NCI-H187 (cell line): ENCODE measurements at places on chromosomes 7 and 10.

GRCh38 chr7:24346716-24347115, 62.7 kb downstream of the NPY start:
- no peak for DNase-seq

GRCh38 chr10:76778914-76779795, 858.5 kb downstream of the KCNMA1 start:
- DNase-seq: no peak

DNA sequence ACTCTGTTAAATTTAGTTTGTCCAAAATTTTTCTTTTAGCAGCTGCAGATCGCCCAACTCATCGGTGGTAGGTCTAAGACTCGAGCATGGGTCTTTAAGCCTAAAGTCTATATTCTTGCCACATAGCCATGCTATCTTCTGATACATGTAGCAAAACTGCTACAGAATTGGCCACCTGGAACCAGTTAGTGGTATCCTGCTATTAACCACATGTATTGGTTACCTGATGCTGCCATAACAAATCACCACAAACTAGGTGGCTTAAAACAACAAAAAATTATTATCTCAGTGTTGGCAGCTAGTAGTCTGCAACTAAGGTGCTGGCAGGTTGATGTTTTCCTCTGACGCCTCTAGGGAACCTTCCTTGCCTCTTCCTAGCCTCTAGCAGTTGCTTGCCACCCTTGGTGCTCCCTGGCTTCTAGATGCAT, 96.7 kb upstream of the PIK3CG start:
- no peak for DNase-seq

DNA sequence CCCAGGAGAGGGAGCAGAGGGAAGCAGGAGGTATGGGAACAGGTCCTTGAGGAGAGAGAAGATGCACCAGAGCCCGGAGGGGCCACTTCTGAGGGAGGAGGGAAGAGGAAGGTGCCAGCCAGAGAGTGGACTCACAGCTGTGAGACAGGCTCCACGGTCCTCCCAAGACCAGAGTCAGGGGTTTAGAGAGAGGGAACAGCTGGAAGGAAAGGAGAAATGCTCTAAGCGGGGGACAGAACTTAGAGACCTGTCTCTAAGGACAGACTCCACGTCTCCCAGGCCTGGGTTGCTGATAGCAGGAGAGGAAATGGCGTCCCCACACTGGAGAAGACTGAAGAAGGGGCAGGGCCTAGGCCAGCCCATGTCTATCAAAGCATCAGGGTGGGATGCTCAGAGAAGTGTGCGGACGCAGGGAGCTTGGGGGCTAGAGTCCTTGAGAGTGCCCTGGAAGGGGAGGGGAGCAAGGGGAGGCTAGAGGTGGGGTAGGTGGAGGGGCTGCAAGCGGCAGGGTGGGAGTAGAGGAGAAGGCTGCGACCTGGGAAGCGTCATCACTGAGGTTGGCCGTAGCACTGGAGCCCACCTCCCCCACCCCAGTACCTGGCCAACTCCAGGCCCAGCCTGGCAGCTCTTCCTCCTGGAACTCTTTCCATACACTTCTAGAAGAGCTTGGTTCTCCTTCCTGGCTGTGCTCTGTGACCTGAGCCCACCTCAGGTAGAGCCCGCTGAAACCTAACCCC, 25.6 kb upstream of the GRID1 start:
- DNase-seq: no peak

DNA sequence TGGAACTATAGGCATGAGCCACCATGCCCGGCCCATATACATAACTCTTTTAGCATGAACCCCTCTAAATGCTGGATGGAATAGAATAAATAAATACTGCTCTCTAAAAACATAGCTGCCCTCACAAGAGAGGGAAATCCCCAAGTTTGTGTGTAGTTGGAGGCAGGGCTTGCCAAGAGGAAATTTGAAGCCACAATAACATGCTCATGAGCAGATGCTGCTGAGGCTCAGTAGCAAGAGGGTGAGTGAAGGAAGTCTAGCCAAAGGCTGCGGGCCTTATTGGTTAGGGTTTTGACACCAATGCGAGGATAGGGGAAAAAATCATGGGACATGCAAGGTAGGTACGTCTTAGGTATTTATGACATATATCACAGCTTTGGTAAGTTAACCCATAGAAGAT, 17.3 kb downstream of the TPK1 start:
- no peak for DNase-seq

GRCh38 chr7:28729281-28729680, 228.8 kb downstream of the TRIL start:
- DNase-seq: no peak

DNA sequence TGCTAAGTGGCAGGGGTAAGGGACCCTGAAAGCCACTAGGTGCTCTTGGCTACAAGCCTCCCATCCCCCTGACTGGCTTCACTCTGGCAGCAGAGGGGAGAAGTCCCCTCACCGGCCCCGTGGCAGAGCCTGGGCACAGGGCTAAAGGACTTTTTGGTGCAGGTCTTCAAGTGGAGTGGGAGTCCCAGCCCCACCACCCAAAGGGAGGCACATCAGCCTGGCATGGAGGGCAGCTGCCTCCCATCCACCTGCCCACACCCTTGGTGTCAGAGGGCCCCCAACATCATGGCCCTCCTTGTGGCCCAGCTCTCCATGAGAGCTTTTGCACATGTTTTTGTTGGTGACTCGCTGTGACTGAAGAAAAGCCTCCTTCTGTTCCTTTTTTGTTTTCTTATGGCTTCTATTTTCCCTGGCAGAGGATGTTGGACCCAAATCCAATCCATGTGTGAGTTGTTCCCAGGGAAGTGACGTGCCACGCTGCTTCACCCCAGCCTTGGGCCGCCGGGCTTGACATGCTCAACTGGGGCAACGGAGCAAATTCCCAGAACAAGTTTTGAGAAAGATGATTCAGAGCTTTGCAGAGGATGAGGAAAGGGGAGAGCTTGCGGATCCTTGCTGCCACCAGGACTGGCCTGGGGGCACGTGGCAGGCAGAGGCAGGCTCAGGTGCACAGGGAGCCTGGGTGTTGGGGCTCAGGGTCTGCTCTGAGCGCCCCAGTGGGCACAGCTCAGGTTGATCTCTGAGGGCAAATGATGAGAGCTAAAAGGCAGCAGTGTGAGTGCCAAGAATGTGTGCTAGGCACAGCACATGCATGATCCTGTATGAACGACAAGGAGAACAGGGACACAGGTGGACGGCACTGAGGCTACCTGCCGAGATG, 1.9 kb upstream of the AEBP1 start:
- DNase-seq: no peak

DNA sequence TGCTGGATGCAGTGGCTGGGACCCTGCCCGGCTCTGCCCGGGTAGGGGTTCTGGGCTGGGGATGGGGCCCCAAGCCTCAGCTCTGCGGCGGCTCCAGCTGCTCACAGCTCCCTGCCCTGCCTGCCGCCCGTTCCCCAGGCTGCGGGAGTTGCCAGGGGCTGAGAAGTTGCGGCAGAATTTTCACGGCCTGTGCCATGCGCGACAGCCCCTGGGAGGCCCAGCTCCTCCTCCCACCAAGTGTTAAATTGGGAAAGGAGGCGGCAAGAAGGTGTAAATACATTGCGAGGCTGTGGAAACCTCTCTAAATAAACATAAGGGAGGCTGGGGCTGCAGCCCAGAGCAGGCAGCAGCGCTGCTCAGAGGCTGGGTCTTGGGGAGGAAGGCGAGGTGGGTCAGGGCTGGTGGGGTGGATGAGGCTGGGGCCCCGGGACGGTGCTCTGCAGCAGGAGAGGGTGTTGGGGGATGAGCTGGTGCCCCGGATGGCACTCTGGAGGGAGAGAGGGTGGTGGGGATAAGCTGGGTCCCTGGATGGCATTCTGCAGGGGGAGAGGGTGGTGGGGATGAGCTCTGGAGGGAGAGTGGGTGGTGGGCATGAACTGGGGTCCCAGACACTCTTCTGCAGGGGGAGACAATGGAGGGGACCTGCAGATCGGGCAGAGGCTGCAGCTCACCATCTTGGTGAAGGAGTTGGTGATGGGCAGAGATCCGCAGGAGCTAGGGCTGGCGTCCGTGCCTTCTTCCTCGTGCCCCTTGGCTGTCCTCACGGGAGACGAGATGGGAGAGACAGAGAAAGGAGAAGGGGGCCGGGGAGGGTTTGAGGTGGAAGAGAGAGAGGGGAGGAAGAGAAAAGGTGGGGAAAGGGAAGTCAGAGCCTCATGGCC, 85.5 kb upstream of the GNA12 start:
- DNase-seq: no peak

DNA sequence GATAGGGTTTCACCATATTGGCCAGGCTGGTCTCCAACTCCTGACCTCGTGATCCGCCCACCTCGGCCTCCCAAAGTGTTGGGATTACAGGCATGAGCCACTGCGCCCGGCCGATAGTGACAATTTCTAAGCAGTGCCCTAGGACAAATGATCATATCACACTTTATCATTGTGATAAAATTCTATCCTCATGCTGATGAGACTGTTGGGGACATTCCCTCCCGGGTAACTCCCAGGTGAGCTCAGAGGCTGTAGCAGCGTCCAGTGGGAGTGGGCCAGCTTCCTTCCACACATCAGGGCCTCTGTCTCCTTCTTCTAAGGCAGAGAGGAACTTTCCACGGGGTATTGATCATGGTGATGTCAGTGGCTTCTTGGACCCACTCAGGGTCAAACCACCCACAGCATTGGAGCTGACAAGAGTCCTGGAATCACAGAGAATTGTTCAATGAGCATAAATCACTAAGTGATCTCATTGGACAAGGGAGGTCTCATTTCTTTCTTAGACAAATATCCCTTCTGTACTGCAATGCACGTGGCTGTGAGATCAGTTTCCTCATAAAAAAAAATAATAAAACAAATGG, 256.1 kb downstream of the KLF6 start:
- DNase-seq: no peak

- no peak for DNase-seq
These were observed 216.3 kb downstream of the ADARB2 start for GRCh38 chr10:1520909-1521565.

DNA sequence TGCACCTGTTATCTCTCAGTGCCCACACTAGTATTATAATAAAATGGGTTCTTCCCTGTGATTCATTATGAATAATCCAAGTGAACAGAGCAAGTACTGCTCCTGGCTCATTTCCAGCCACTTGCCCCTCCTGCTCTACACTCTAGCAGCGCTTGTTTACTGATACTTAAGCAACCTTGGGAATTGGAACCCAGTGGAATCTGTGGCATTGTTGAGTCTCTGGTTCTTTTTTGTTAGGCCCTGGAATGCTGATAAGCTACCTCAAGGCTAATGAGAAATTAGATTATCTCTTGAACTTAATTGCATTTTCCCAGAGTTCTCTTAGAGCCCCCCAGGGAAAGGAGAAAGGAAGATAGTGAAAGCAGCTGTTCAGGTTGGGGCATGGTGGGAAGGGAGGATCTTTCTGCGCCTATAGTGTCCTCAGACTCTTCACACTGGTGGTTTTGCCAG, 34.0 kb downstream of the PRKAR2B start:
- peak; percentile 19 for DNase-seq

- no peak for DNase-seq
These were observed 290.9 kb downstream of the PTPRN2 start for GRCh38 chr7:158296798-158297104.

GRCh38 chr10:93707623-93708022, 5.2 kb upstream of the FRA10AC1 start:
- no peak for DNase-seq

DNA sequence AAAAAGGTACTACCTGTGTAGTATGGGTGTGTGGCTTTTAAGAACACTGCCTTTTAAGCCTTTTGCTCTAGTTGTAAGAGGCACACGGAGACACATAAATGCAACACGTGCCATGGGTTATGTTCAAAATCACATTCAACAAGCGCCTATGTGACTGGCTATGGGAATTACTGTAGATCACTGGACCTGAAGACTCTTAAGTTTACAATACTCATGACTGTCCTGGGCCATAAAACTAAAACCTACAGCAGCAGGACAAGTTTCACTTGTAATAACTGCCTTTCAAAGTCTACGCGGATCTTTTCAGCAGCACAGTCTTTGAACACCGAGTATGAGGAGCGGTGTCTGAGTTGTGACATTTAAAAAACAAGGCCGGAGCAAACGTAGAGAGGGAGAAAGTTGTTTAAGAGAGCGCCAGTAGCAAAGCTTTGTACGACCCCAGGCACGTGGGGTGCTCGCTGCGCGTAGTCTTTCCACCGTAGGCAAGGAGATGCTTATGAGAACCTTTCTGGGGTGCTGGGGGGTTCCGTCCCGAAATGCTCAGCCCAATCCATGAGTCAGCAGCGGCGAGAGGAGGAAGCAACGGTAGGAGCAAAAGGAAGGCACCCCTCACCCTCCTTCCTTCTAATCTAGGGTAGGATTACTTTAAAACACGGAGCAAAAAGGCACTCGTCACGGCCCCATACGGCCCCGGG, 662 bp downstream of the DNAJC2 start:
- DNase-seq: no peak

DNA sequence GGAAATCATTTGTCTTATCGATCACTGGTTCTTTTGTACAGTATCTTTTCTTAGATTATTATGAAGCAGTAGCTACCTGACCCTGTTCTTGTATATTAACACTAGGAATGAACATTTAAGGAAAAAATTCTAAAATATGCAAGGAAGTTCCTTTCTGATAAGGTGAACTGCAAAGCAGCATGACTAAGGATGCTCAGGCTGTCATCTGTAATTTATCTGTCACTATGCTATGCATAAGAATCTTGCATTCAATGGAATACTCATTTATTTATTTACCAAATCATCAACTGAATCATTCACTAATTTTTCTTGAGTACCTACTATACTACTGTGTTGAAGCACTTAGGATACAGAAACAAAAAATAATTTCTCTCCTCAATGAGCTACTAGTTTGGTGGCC, 5.8 kb downstream of the GSDME start:
- DNase-seq: no peak

GRCh38 chr7:85638394-85638793, 451.5 kb upstream of the SEMA3D start:
- DNase-seq: no peak

- no peak for DNase-seq
These were observed 97.0 kb upstream of the DDC start for GRCh38 chr7:50662041-50662694.

GRCh38 chr7:12951397-12951801, 264.0 kb downstream of the ARL4A start:
- DNase-seq: no peak

GRCh38 chr10:129950676-129951075, 13.4 kb downstream of the EBF3 start:
- DNase-seq: no peak

DNA sequence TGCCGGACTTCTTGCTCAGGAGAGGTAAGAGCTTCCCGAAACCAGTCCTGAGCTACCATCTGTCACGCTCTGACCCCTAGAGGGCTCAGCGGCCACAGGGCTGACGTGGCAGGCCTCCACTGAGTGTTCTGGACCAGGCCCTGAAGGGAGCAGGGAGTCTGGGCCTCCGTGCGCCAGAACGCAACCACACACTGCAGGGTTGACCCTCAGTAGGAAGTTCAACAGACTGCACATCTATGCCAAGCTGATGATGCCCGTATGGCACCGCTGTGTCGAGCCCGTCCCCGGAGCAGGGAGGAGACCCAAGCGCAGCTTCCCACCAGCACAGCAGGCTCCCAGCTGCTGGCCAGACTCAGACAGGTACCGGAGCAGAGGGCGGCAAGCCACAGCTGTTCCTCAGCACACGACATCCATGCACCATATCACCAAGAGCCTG, 39.2 kb downstream of the CAMK2B start:
- DNase-seq: no peak

GRCh38 chr7:106089647-106090046, 22.5 kb downstream of the SYPL1 start:
- no peak for DNase-seq
